ENCODE measurements at places on chromosomes 4 and X.

DNA sequence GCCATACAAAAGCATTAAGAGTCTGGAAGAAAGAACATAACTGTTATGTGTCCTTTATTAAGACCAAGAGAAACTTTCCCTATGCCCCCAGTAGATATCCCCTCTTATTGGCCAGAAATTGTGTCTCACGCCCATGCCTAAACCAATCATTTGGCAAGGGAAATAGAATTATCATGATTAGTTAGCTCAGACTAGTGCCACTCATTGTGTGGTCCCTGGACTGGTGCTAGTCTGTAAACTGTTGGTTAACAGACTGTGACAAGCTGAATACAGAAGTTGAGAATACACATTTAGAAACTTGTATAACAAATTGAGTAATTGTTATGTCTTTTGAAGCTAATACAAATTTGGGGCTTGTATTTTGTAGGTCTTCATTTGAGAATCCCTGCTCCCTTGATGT, 8.1 kb upstream of the HUWE1 start:
- no peak for DNase-seq

GRCh38 chr4:128268970-128269369, 18.6 kb downstream of the PGRMC2 start:
- DNase-seq = no peak

GRCh38 chr4:78210694-78211410, 153.7 kb downstream of the FRAS1 start:
- DNase-seq = no peak

DNA sequence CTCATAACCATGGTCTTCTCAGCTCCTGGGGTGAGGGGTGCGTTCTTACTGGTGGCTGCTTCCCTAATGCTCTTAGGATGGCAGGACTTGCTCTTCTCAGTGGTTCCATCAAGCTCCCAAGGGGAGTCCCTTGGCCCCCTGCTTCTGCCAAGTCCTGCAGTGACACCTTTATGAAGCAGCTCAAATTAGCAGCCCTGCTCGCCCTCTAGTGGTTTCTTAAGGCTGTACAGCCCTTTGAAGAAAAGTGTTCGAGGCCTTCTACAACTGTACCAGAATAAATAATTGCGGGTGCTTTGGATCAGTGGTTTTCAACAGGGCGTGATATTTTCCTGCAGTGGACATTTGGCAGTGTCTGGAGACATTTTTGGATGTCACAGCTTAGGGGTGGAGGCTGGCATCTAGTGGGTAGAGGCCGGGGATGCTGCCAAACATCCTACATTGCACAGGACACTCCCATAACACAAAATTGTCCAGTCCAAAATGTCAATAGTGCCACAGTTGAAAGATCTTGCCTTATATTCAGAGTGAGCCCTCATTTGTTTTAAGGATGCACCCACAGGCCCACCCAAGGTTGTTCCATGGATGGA, 204.7 kb upstream of the S100G start:
- DNase-seq = peak; percentile 8

GRCh38 chr4:34492414-34492813, 1751.9 kb downstream of the ARAP2 start:
- no peak for DNase-seq

- no peak for DNase-seq
Observed at GRCh38 chrX:2691543-2692220, 587 bp downstream of the CD99 start.

GRCh38 chr4:136985683-136986082, 546.6 kb downstream of the PCDH18 start:
- no peak for DNase-seq

- no peak for DNase-seq
Observed at GRCh38 chrX:16212024-16212423, 44.7 kb downstream of the MAGEB17 start.

GRCh38 chr4:73718375-73719373, 21.7 kb upstream of the CXCL8 start:
- no peak for DNase-seq

GRCh38 chr4:69134471-69134870, 38.2 kb downstream of the UGT2B7 start:
- no peak for DNase-seq

GRCh38 chr4:88953400-88953799, 103.6 kb downstream of the FAM13A start:
- no peak for DNase-seq

All from activated T-cell treated with anti-CD3 and anti-CD28 coated beads for 24 hours (primary cell).